ENCODE measurements at places on chromosomes 11 and 22.
A peak's percentile ranks its signal among the peaks of the same experiment; 100 is the strongest.

- no peak for DNase-seq
These were observed 175.2 kb downstream of the WNT11 start for GRCh38 chr11:76030968-76031590.

GRCh38 chr11:46513934-46514342 lies 79.9 kb downstream of the AMBRA1 start:
- peak; percentile 54 for DNase-seq

DNA sequence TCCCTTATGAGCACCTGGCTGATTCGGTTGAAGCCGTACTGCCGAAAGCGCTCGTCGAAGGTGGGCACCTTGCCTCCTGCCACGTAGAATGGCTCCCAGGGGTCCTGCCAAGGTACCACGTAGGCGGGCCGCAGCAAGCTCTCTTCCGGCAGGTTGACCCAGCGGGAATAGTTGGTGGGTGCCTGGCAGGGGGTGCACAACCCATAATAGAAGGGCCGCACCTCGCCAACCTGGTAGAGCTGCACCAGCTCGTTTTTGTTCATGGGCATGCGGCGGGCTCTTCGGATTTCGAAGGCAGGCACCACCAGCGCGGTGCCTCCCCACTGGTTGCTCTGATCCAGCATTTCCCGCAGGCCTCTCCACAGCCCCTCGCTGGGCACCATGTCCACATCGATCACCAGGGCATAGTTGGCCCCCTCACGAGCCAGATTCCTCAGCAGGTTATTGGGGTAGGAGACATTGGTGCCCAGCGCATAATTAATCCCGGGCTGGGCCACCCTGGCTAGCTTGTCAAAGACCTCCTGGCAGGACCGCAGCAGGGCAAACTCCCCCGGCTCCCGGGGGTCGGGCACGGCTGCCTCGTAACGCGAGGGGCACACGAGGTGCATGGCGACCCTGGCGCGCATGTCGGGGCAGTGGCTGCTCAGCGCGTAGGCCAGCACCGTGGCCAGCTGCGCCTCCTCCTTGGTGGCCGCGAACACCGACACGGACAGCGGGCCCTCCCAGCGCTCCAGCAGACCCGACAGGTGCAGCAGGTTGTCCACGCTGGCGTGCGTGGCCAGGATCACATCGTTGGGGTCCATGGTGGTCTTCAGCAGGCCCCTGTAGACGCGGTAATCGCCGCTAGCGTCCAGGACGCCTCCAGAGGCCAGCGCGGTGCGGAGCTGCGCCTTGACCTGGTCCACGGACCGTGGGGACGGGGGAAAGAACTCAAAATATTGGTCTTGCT lies 679 bp downstream of the B4GAT1 start:
- DNase-seq, result no peak

DNA sequence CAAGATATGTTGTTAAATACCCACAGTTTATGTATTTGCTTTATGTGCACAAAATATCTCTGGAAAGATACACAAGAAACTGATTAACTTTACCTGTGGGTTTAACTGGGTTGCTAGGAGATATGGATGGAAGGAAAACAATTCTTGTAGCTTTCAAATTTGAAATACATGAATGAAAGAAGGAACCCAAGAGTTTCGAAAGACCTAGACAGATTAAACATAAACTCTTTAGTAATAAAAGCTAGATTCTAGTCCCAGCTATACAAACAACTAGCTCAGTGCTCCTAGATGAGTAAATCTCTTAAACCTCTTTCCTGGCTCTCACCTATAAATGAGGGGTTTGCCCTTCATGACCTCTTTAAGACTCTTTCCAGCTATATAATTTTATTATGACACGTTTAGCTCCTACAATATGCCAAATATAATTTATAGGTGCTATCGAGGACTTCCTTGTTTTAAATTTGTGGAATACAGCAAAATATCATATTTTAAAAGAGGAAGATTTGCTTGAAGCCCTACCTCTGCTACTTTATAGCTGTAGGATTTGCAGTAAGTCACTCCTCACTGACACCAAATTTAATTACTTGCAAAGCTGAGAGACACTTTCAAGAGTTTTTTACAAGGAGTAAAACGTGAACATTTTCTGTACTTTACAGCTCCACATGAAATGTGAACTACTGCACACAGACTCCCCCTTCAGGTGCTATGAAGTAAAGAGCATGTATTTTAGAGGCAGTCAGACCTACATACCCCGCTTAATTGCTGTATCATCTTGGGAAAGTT lies 50.7 kb downstream of the RRAS2 start:
- DNase-seq, result peak; percentile 16

DNA sequence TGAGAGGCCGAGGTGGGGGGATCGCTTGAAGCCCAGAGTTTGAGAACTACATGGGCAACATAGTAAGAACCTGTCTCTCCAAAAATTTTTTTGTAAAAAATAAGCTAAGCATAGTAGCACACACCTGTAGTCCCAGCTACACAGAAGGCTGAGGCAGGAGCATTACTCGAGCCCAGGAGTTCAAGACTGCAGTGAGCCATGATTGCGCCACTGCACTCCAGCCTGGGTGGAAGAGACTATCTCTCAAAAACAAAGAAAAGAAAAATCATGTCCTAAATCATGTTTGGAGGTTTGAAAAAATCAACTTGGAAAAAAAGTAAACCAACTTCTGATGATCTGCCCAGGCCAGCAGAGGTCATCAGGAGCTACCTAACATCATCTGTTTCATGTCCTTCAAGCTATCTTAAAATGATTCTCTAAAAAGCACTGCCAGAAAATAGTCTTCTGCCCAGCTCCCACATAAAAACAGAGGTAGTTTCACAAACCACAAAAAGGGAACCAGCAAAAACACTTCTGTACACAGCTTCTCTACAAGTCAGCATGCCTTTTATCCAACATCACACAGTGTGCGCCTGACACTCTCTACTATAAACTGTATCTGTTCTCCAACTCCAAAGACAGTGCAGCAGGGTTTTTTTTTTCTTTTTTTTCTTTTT lies 165.0 kb downstream of the SOX6 start:
- no peak for DNase-seq

GRCh38 chr11:116272181-116272789 lies 500.5 kb downstream of the BUD13 start:
- no peak for DNase-seq

DNA sequence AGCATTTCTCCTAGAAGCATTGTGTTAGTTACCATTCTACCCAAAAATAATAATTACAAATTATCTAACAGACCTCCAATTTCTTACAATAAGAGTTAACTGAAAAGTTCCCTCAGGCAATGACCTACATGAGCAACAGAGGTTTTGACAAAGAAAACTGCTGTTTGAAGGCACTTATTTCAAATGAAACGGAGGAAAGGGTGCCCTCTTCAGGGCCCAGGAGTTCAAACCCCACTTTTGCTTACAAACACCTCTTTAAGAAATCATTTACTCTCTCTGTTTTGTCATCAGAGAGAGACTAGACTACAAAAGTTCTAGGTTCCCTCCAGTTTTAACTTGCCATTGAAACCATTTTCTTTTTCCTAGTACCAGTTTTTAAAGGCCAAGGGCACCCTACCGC lies 56.7 kb downstream of the AMBRA1 start:
- DNase-seq, result no peak

GRCh38 chr11:61035526-61035835 lies 64.0 kb downstream of the CD6 start:
- no peak for DNase-seq

GRCh38 chr11:30635401-30635989 lies 49.3 kb upstream of the MPPED2 start:
- no peak for DNase-seq

DNA sequence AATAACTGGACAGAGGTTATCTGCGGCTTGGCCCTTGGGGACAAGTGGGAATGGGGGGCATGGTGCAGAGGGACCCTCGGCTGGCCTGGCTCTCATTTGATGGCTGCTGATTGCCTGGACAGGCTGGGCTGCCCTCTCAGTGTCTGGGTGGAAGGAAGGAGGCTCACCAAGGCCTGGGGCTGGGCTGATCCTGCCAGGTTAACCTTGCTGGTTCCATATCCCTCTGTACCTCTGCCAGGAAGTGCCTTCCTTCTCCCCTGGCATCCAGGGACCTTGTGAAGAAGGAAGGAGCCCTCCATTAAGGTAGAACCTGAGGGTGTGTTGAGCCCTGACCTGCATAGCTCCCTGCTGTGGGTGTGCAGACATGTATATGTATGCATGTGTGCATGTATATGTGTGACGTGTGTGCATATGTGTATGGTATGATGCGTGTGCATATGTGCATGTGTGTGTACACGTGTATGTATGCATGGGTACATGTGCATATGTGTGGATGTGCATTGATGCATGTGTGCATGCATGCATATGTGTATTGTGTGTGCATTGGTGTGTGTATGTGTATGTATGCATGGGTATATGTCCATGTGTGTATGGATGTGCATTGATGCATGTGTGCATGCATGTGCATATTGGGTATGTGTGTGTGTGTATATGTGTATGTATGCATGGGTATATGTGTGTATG lies 433.9 kb downstream of the TBC1D22A start:
- DNase-seq, result no peak

DNA sequence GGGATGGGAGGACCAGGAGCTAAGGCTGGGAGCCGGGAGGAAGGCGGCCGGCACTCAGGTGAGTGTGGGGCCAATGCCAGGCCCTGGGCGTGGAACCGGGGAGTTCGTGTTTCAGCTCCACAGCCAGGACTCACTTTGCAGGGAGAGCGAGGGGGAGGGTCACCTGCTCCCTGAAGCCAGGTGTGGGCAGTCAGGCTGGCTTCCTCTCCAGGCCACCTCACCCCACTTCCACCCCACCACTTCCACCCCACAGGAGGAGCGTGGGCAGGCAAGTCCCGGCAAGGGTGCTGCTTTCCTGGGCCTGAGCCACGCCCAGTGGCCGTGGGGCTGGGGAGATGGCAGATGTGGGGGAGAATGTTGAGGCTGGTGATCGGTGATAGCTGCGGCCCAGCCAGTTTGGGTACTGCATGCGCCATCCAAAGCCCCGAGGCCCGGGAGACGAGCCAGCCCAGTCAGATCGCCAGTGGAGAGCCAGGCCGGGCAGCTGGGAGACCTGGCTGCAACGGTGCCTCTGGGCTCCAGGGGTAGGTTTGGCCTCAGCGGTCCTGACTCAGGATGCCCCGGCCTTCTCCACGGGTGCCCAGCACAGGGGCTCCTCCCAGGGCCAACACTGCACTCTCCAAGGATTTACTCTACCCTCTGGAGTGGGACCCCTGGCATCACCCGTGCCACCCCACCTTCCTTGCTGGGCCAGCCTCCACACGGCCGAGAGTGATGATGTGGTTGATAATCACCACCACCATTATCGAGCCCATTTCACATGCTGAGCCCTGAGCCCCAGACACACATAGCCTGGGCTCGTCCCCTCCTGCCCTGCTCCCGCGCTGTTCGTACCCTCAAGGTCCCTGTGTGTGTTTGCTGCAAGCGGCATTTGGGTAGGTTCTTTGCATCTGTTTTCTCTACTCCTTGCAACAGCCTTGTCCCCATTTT lies 93.8 kb downstream of the WNT7B start:
- no peak for DNase-seq

- DNase-seq, result no peak
These were observed 58.3 kb downstream of the CD44 start for GRCh38 chr11:35197292-35197691.

GRCh38 chr11:111119751-111120150 lies 125.8 kb upstream of the POU2AF2 start:
- no peak for DNase-seq

DNA sequence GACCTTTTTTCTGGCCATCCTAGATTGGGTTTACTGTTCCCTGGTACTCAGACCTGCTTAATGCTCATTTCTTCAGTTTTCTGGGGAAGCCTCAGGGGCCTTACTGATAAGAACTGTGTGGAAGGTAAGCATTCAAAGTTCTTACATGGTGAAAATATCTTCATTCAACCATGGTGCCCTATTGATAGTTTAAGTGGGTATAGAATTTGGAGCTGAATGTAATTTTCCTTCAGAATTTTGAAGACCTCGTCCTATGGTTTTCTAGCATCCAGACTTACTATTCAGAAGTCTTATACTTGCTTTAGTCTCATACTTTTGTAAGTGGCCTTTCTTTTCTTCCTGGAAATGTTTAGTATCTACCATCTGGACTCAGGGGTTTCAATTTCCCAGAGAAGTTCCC lies 75.7 kb downstream of the CDKN1C start:
- DNase-seq, result no peak

DNA sequence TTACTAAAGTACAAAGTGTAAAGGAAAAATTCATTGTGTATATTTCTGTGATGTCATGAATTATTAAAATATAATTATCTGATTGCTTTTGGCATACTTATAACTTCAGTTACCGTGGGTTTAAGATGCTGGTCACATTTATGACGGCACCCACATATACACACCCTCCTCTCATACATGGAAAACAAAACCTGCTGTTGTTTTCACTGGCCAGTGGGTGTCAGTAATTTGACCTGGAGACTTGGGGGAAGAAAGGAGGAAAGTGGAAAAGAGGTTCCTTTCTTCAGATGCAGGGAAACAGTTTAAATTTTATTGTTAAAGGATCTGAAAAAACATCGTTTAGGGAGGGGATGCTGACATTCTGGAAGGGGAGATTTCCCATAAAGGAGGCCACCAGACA lies 742 bp upstream of the BBOX1 start:
- no peak for DNase-seq

DNA sequence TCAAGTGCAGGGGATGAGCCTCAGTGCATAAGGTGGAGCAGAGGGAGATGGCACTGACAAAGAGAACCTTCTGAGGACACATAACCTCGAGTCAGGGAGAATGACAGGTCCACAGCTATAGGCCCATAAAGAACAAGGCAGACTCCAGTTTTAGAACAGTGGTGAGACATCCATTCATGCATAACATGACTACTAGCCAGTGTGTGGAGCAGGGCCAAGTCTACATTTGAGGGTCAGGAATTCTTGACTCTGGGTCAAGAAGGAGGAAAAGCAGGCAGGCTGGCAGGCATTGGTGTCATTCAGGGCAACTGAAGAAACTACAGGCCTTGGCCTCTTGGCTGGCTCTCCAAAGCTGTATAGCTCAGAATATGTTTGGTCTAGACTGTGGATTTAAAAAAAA lies 54.9 kb downstream of the MTNR1B start:
- no peak for DNase-seq

DNA sequence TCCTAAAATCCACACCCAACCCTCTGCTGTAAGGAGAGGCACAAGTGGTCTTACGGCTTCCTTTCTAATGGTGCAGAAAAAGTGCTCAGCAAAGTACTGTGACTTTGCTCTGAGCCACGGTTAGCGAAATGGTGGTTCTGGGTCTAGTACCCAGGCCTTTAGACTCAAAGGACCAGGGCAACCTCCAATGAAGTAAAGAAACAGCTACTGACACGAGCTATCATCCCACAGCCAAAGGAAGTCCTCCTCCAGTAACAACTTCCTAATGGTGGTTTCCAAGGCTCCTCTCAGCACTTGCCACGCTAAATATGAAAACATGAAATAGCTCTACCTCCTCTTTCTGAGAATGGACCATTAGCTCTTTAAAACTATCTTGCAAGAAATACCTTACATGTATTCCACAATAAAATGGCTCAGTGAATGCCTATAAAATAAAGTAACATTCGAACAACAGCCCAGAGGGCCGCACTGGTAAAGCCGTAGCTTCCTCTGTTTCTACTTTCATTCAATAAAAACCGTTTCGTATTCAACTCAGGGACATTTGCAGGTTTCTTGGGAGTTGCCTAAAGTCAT lies 122.4 kb downstream of the ETS1 start:
- DNase-seq, result no peak

- DNase-seq, result no peak
These were observed 63.4 kb downstream of the RCN1 start for GRCh38 chr11:32154275-32154674.
